ENCODE measurements at places on chromosomes 3 and 15.

DNA sequence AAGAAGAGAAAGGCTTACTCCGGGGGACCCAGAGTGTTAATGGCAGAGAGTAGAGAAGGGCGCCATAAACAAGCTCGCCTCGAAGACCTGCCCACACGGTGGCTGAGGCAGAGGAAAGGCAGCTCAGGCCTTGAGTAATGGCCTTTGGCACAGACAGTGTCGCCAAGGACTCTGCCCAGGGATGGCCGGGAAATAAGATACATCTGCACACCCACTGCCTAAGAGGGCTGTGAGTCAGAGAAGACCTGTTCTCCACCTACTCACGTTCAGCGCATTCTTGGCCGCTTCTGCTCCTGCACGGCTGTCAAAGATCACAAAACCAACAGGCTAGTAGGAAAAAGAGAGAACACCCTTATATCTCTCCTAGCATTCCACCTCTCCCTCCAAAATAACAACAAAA is 26.2 kb downstream of the RBPMS2 start:
- no peak for DNase-seq

DNA sequence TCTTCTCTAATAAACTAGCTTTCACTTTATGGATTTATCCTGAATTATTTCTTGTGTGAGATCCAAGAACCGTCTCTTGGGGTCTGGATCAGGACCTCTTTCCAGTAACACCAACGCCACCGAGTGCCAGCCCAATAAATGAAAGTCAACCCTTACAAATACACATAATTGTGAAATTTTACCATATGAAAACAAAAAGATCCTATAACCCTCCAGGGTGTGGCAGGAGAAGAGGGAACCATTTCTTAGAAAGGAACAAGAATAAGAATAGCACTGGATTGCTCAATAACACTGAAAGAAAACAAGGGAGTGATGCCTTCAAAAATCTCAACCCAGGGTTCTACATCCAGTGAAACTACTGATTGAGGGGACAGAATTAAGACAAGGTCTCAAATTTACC is 51.6 kb upstream of the ACKR4 start:
- no peak for DNase-seq

GRCh38 chr15:47718497-47719437 is 1.5 kb downstream of the SEMA6D start:
- no peak for DNase-seq

DNA sequence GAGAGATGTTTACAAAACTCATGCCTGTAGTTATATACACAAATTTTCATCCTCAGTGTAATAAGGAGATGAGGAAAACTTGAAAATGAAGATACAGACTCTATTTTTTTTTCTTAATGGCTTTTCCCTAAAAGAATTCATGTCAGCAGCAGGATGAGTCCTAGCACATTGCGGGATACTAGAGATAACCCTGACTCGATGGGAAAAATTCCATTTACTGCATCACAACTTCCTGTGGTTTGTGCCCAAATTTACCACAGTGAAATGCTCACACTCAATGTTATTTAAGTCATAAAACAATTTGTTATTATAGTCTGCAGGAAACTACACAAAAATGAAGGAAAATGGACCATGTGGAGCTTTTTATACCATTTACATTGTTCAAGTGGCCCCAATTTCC is 581.9 kb upstream of the ZNF717 start:
- no peak for DNase-seq

GRCh38 chr3:128007033-128007424 is 45.2 kb upstream of the SEC61A1 start:
- no peak for DNase-seq

DNA sequence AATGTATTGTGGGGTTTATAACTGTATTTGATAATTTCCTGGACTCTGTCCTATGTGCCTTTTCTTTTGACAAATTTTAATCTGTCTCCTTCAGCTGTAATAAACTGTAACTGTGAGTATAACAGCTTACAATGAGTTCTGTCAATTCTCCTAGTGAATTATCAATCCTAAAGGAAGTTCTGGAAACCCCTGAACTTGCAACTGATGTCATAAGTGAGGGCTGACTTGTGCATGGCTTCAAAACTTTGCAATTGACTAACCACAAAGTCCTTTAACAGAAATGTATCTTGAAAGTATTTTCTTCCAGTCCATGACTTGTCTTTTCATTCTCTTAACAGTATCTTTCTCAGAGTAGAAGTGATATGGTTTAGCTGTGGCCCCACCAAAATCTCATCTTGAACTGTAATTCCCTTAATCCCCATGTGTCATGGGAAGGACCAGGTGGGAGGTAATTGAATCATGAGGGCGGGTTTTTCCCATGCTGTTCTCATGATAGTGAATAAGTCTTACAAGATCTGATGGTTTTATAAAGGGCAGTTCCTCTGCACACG is 108.3 kb downstream of the TFDP2 start:
- DNase-seq = no peak

DNA sequence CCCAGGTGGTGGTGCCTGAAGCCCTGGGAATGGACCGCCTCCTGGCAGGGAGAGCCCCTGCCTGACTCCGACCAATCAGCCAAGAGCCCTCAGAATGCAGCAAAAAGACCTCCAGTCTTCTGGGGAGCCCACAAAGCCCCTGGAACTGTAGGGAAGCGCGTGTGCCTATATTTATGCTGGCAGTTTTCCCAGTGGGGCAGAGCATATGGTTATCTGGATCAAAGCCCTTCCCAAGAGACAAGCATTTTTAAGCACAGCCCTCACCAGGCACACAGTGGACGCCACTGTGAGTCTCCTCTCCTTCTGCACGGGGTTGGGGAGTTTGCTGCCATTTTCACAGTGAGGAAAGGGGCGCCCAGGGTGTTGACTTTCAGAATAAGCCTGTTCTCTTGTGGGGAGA is 80.9 kb upstream of the RPL32 start:
- no peak for DNase-seq

- no peak for DNase-seq
These were observed 31.3 kb upstream of the NFKBIZ start for GRCh38 chr3:101817992-101818391.

DNA sequence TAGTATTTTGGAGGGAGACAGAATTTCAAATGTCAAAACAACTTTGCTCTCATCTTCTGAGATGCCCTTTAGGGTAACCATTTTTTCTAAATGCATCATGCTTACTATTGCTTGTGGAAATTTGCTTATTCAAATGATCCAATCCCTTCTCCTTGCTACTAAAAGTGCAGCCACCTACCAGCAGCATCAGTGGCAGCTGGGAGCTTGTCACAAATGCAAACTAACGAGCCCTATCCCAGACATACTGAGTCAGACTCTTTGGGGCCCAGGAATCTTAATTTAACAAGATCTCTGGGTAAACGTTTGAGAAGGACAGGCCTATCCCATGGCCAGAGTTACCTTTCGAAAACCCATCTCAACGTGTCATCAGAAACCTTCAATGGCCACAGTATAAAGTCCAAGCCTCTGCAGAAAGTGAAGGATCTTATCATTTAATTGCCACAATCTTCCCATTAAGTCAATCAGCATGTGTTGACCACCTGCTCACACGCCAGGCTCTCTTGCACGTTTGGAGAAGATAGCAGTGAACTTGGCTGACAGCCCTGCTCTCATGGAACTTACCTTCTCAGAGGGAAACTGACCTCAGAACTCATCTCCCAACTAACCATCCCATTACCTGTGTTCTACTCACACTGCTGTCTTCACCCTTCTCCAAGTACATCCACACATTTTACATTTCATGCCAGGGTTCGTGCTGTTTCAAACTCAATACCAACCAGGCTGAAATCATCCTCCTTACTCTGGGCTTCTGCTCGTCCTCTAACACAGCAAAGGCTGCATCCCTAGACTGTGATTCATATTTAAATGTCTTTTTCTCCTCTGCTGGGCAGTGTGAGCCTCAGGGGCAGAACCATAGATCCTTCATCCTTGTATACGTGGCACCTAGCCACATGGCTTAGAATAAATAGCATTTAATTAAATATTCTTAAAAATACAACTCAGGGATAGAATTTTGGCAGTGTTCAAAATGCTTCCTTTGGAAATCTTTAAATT is 24.8 kb upstream of the VGLL4 start:
- DNase-seq = no peak

GRCh38 chr15:68299436-68299835 is 21.9 kb downstream of the FEM1B start:
- DNase-seq = no peak

DNA sequence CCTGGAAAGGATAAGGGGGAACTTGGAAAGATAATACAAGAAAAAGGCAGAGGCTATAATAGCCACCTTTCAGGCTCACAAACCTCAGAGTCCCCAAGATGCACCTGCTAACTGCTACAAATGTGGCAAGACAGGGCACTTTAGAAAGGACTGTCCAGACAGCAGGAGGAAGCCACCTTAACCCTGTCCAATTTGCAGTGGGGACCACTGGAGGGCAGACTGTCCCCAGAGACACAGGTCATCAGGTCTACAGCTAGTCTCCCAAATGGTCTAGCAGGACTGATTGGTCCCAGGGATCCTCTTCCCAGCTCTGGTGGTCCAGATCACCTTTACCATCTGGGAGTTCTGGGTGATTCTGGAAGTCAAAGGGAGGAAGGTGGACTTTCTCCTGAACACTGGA is 882.5 kb upstream of the GBE1 start:
- no peak for DNase-seq

DNA sequence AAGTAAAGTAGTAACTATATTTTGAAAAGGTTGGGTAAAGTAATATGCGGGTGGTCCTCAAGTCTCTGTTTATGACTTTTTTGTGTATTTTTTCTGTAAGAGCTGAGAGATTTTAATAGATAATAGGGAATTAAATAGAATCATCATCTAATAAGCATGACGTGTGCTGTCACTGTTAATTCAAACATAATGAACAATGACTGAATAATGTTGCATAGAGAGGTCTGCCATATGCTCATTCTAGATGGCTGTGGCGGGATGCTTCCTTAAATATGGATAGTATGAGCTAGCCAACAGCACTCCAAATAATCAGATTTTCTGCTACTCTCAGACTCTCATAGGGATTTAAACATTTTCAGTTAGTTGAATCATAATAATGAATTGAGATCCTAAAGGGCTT is 302.8 kb upstream of the RBMS3 start:
- no peak for DNase-seq

GRCh38 chr3:32180141-32180784 is 58.2 kb upstream of the CMTM8 start:
- DNase-seq = no peak

GRCh38 chr3:152454076-152454875 is 185.5 kb downstream of the MBNL1 start:
- no peak for DNase-seq

DNA sequence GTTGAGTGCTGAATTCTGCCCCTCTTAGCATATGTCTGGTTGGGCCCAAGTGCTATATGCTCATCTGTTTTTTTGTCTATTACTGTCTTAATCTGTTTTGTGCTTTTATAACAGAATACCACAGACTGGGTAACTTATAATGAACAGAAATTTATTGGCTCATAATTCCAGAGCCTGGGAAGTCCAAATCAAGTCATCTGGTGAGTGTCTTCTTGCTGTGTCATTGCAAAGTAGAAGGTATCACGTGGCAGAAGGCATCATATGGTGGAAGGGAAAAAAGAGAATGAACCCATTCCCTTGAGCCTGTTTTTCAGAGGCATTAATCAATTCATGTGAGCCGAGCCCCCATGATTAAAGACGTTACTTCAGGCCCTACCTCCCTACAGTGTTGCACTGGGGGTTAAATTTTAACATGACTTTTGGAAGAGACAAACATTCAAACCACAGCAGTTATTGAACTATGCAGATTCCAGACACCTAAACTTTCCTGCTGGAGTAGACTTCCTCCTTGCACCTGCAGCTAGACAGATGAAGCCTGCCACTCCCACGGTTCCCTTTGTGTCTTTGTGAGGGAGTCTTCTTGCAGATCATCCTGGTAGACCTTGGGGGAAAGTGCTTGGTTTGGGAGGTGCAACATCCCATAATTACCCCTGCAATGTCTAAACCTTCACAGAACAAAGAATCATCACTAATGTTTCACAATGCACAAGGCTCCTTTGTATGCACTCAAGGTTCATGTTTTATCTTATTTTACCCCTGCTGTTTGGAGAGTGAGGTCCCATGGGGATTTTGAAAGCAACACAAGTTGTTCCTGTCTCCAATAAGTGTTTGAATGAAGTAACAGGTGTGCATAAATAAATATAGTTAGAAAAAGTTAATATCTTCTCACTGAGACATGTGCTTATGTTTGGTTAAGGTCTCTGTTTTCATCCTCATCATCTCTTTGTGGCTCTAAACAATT is 64.7 kb upstream of the XCR1 start:
- DNase-seq = no peak

DNA sequence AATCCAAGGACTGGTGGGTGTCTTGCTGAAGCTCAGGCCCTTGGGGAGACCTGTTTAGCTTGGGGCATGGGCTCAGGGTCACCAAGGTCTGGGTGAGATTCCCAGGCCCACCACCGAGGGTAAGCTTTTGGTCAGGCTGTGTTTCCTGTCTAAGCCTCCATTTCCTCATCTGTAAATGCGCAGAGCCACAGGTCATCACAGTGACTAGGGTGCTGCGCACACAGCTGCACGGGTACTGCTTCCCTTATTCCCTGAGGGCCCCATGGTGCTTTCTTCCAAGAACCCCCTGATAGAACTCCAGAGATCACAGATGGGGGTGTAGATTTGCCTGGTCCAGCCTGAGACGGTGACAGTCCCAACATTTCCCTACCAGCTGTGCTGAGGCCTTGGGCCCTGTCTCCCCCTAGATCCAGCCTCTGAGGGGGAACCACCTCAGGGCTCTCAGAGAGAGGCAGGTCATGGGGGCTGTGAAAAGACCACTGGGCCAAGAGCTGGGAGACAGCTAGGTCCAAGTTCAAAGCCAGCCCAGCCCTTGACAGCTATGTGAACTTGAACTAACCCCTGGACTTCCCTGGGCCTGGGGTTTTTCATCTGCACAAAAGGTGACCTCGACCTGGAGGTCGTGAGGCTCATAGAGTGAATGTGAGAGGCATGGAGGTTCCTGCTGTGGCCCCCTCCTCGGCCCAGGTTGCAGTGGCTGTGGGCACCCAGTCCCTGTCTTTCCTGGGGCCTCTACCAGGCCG is 60.7 kb downstream of the SEMA3G start:
- DNase-seq = no peak

GRCh38 chr3:2968475-2968874 is 141.7 kb downstream of the IL5RA start:
- DNase-seq = no peak

DNA sequence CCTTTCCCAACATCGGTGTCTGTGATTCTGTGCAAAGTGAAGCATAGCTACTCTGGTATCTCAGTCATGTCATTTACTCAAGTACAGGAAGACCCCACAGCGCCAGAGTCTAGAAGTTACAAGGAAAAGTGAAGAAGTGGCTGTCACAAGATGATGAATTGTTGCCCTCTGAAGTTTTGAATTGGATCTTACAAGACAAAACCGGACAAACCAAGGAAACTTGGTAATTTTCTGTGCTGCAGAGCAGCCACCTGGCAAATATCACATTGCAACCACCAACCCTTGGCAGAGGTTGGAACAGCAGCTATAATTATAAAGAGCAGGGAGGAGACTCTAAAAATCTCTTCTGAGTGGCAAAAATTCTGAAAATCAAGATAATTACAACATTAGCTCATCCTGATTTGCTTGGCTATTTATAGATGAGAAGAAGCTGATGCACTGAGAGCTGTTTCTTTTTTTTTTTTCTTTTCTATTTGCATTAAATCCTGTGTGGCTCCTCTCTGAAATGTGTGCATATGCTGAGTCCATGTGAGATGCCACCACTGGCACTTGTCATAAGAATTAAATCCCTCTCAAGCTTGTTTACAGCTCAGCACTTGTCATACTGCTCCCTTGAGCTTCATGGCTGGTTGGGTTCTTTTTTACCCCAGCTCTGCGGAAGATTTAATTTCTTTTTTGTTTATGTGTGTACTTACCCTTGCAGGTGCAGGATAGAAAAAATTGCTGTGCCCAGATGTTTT is 68.0 kb upstream of the MNS1 start:
- DNase-seq = no peak

Measured in effector memory CD4-positive, alpha-beta T cell (primary cell).